ENCODE measurements at places on chromosomes 3 and 15.

GRCh38 chr15:27958911-27959578 lies 140.1 kb downstream of the OCA2 start:
- no peak for DNase-seq

- DNase-seq: no peak
Observed at GRCh38 chr15:41730543-41730942, 43.7 kb upstream of the MAPKBP1 start.

DNA sequence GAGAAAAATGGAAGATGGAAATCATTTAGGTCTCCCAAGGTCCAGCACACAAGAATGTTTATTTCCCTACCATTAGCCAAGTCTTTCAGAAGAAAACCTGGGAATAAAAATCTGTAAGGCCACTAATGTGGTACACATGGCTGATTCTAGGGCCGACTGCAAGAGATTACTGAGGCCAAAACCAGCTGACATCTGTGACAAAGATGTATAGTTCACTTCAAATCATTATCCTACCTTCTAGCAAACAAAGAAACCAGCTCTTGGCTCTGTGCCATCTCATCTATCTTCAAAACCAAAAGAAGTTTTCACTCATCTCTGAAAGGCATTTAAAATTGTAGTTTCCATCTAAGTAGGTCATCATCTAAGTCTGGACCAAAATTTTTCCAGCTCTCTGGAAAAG lies 43.9 kb downstream of the ERC2 start:
- no peak for DNase-seq

DNA sequence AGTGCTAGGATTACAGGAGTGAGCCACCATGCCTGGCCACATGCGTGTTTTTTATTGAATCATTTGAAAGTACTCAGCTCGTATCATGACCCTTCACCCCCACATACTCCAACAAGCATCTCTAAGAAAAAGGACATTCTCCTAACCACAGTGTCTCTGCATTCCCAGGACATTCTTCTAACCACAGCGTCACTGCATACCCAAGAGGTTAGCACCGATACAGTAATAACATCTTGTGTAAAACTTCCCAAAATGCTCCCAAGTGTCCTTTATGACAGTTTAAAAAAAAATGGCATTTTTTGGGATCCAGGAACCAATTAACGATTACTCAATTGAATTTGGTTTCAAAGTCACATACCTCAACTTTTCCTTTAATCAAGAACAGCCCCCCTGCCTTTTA lies 39.6 kb downstream of the FLNB start:
- DNase-seq: no peak

DNA sequence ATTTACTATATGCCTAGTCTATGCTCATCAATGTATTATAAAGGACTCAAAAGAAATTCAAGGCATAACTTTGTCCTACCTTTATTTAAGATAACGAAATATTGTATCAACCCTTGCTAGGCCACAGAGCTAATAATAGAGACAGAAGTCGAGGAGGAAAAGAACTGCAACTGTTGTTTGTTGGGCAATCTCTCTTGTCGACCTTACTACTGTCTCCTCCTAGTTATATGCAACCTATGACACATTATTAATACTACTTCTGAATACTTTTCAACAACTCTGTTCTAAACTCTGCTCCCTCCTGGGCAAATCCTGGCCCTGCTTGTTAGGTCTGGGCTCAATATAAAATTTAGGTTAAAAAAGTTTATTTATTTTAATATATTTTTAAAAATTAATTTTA lies 24.6 kb downstream of the SPPL2A start:
- no peak for DNase-seq

DNA sequence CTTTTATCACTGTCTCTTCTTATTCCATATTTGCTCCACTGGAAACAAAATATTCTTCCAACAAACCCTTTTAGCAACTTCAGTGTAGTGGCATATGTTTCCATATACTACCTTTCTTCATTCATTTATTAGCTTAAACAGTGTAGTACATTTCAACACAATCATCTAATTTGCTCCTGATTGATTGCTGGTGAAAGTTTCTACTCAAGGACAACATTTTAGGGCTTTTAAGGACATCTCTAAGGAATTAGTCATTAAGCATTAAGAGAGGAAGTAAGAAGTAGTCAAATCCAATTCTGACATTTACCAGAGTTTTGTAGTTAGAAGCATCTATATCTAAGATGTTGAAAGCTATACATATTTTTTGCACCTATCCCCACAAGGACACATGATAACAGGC lies 55.8 kb downstream of the RSRC1 start:
- no peak for DNase-seq

- no peak for DNase-seq
Observed at GRCh38 chr3:180871901-180872300, 40.6 kb upstream of the FXR1 start.

DNA sequence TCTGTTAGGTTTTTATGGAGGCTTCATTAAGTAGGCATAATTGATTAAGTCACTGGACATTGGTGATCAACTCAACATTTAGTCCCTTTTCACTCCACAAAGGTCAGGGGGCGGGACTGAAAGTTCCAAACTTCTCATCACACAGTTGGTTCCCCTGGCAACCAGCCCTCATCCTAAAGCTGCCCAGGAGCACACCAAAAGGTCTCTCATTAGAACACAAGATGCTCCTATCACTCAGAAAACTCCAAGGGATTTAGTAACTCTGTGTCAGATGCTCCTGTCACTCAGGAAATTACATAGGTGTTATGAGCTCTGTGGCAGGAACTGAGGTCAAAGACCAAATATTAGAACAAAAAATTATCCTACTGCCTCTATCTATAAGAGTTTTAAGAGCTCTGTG lies 321.5 kb downstream of the OTOL1 start:
- DNase-seq: no peak

GRCh38 chr3:125313060-125313635 lies 62.0 kb downstream of the ZNF148 start:
- DNase-seq: no peak

GRCh38 chr3:115350606-115351005 lies 203.5 kb upstream of the ZBTB20 start:
- no peak for DNase-seq

GRCh38 chr15:83578691-83579090 lies 75.2 kb upstream of the ADAMTSL3 start:
- DNase-seq: no peak

DNA sequence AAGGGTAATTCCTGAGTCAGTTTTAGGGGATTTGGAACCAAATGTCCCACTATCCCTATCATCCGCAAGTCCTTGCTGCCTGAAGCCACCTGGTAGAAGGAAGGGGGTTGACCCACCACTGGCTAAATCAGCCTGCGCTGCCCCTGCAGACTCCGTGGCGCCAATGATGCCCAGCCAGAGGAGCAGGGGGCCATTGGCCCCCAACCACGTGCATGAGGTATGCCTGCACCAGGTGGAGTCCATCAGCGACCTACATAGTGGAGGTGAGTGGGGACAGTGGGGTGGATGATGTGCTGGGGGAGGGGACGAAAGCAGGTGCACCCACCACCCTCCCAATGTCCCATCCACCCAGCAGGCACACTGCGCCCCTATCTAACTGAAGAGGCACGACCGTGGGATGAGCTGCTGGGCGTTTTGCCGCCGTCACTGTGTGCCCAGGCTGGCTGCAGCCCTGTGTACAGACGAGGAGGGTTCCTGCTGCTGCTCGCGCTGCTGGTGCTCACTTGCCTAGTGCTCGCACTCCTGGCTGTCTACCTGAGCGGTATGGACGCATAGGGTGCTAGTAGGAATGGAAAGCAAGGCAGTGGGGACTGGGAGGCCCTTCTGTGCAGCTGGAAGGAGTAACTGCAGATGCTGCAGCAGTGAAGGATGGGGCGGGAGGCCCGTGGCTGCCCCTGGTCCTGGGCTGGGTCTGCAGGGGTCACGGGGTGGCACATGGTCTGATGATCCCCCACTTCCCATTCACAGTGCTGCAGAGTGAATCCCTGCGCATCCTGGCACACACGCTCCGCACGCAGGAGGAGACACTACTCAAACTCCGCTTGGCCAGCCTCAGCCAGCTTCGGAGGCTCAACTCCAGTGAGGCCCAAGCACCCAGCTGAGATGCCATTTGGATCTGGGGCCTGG lies 5.7 kb downstream of the IFRD2 start:
- no peak for DNase-seq

DNA sequence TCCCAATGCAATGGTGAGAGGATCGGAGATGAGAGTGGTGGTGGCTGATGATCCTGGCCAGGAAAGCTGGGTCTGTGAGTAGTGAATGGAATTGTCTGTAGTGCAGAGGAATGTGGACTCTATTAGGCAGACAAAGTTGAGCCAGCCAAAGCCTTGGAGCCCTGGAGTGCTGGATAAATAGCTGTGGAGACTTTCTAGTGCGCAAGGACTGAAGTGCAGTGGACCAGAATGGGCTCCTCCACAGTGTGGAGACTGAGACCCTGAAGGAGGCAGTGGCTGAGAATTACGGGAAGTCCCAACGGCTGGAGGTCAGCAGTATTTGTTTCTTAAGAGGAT lies 874 bp downstream of the ZNF662 start:
- DNase-seq: no peak

- no peak for DNase-seq
Observed at GRCh38 chr3:121481106-121481880, 64.5 kb downstream of the POLQ start.

GRCh38 chr3:168884353-168884903 lies 779.1 kb downstream of the MECOM start:
- DNase-seq: no peak

DNA sequence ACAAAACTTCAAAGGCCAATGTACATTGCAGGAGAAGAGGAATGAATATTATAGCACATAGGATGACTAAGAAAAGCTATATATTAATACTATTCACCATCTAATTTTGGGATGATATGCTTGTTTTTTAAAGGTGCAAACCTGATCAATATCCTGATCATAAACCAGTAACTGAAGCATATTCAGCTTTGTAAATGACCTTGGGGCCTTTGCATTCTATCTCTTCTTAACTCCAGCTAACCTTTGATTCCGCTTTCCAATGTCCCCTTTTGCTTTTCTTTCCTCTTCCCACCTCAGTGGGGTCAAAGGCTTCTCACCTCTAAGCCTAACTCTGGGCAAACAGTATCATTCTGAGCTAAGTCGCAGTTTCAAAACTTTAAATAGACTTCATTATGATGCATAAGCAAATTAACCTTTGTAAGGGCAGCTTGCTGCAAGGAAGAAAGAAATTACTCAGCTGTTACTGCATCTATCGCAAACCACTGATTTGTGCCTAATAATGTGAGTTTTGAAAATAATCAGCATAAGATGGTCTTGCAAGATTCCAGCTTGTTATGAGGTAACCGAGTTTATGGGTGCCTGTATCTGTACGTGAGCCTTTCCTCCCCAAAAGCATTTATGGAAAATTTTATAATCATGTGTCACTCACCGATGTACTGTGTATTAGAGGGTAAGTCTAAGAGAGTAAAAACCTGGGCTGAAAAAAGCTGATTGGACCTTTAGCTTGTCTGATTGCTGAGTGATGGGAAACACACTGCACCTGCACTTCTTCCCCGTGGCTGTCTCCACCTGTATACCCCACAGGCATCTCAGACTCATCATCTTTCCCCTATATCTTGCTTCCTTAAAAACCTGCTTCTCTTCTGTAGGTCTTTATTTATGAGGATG lies 116.8 kb downstream of the TPRG1 start:
- no peak for DNase-seq

Measured in activated CD8-positive, alpha-beta memory T cell treated with anti-CD3 and anti-CD28 coated beads for 1 hour (primary cell).